ENCODE measurements at places on chromosomes 5 and 9.
A peak's percentile ranks its signal among the peaks of the same experiment; 100 is the strongest.

DNA sequence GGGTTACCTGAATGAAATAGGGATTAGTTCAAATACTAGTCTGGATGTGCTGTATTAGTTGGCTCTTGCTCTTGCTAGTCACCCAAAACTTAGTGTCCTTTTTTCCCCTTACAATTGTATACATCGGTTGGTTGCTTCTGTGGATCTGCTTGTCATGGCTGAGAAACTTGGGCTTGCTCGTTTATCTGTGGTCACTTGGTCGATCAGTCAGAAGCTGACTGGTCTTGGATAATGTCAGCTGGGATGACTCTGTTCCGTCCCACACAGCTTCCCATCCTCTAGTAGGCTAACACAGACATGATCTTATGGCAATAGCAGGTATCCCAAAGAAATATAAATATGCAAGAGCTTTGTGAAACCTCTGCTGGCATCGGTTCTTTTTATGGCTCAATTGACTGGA lies 807.4 kb downstream of the MAT2B start:
- no peak for DNase-seq

DNA sequence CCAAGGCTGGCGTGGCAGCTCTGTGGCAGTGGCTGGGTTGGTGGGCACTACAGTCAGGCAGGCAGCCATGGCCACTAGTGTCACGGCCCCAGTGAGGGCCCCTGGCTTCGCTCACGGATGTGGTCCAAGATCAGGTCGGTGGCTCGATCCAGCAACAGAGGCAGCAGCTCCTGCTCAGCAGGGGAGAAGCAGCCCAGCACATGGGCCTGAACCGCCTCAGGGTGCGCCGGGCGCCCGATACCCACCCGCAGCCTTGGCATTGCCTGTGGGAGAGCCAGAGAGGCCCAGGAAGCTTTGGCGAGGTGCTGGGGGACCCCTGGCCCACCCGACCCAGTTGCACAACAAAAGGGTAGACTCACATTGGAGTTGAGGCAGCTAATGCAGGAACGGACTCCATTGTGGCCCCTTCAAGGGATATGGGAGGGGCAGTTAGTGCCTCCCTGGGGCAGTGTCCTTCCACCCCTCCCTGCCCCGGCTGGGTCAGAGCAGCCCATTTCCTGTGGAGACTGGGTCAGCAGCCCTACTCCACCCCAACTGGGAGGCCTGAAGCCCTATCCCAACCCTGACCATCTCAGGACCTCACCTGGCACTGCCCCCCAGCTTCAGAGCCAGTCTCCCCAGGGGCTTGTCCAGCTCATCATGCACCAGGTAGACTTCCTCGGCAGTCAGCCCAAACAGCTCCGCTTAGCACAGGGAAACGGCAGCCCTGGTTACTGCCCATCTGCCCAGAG lies 1.3 kb downstream of the PTRH1 start:
- DNase-seq = no peak

DNA sequence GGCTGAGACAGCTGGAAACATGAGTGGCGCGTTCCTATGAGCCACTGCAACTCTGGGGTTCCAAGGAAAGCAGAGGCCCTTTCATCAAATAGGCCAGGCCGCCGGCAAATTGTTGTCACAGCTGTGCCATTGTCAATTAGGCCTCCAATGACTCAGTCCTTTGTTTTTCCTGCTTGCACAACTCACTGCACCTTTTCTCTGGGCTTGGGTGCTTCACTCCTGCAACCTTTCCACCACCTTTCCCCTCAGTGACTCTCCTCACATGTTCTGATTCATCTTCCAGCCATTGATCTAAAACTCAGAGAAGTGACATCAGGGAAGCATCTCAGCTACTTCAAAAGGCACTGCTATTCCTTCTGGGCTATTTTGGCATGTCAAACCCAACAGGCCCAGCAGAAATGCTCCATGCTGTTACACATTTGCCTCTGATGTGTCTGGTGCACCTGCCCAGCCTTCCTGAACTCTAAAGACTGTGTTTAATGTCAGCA lies 653.7 kb downstream of the NR2F1-AS1 start:
- no peak for DNase-seq

GRCh38 chr5:179131321-179131835 lies 71.2 kb downstream of the ZNF354C start:
- DNase-seq = no peak

DNA sequence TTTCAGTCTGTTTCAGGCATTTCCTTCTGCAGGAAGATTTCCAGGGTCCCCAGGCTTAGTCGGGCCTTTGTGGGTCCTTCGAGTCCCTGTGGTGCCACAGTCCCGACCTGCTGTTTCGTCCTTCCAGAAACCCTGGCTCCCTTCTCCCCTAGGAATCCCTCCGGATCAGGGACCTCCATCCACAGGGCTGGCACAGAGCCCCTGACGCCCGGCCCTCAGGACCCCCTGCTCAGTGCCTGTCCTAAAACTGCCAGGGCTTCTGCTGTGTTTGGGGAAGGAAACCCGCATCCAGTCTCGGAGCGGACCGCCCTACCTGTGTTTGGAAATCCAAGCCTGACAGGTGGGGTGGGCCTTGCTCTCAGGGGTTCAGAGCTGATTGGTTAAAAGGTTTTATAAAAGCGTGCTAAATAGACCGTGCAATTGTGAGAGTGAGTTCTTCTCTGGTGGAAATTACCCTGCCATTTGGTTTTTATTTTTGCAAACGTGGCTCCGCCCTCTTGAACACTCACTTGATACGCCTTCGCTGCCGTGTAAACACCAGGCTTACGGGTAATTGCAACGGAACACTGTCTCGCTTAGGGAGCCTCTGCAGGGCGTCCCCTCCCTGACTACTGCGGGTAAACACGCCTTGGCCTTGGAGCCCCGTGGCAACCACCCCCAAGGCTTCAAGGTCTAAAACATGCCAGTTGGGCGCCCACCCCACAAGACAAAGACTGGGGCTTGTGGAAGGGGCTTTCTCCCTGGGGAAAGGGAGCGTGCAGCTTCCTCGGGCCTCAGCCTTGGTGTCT lies 121.2 kb downstream of the PHF2 start:
- DNase-seq = no peak

DNA sequence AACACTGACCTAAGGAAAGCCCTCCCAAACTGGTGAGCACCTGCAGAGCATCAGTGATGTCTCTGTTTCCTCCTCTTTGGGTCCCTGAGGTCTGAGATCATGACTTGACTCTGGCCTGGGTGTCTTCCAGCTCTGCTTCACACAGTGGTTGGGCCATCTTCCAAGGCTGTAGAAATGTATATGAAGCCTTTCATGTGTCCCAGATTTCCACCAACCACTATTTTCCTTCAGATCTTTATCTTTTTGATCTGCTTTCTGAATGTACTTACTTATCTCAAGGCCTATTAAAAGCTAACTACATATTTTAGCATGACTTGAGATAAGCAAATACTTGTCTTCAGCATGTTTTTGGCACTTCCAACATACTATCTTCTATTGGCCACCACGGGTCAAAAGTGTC lies 47.1 kb downstream of the PRELID2 start:
- no peak for DNase-seq

DNA sequence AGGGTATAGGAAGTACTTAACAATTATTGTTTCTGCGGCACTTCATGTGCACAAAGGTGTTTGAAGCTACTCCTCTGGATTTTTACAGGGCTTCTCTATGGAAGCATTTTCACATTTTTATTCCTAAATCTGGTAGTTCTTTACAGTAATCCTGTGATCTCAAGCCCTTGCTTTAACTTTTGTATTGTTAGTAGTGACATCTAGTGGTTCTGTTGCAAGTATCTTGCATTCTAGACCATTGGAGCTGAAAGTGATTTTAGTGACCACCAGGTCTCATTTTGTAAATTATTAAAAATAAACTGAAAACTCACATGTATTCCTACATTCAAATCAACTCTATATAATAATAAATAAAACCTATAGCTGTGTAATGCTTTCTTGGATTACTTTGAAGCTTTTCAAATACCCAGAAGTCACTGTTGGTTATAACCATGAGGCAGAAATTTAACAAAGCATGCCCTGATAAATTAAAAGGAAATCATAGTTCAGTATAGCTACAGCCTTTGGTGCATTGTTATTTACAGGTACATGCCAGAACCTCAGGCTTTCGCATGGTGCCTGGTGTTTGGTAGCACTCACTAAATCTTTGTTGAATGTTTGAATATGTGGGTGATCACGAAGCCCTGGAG lies 18.9 kb downstream of the RPS23 start:
- peak; percentile 29 for DNase-seq

DNA sequence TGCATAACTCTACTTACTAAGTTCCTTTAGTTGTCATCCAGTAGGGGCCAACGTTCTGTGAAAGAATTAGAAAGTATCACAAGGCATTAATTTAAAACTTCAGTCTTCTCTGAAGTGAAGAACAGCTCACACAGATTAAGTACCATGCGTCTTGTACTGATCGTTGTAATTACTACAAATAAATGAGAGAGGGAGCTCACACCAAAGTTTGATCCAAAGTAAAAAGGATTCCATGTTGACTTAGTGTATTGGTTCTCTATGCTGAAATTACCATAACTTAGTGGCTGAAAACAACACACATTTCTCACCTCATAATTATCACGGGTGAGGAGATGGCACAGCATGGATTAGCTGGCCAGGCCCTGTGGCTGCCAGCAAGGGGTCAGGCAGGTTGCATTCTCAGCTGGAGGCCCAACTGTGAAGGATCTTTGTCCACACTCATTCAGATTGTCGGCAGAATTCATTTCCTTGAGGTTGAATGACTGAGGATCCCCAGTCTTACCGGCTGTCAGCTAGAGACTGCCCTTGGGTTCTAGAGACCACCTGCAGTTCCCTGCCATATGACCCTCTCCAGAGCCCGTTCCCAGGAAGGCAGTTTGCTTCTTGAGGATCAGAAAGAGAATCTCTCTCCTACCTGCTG lies 169.1 kb downstream of the YTHDC2 start:
- peak; percentile 27 for DNase-seq

DNA sequence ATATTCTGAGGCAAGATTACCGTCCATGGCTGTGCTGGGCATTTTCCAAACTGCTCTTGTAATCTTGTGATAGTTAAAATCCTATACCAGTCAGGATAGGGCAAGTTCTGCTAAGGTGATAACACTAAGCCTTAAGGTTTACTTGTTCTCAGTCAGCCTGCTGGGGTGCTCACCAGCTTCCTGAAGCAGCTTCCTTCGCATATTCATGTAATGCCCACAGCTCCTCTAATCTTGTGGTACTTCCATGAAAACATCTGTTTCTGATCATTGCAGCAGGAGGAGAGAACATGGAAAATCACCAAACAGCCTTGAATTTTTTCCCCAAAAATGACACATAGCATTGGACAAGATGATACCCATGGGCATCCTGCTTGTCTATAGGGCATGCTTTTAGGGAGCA lies 473.2 kb downstream of the MED10 start:
- DNase-seq = no peak

DNA sequence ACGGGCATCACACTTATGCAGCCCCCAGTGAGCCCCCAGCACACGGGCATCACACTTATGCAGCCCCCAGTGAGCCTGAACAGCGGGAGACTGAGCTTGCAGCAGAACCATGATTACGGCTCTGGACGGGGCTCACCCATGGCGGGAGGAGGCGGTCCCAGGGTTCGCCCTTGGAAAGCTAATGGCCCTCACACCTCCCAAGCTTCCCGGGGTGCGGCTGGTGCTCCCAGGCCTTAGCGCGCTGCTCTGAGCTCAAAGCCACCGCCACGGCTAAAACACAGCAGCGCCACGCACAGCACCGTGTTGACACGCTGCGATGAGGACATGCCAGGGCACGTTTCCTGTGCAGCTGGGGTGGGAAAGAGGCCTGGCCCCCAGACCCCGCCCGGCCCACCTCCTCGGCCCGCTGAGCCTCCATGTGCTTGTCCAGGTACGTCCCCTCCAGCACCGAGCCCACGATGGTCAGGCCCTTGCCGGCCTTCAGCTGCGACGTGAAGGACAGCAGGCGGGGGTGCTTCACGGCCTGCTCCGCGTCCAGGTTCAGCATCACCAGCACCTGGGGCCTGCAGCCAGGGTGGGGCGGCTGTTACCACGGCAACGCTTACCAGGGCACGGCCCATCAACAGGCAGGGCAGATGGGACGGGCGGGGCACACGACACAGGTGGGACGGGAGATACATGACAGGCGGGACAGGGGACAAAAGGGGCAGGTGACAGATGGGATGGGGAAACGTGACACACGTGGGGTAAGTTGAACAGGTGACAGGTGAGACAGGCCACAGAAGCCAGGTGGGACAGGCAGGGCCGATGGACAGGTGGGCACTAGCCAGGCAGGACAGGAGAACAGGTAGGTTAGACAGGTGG lies 38.4 kb downstream of the SLC12A7 start:
- DNase-seq = no peak

GRCh38 chr5:126961702-126962101 lies 68.7 kb downstream of the MARCHF3 start:
- DNase-seq = peak; percentile 33

DNA sequence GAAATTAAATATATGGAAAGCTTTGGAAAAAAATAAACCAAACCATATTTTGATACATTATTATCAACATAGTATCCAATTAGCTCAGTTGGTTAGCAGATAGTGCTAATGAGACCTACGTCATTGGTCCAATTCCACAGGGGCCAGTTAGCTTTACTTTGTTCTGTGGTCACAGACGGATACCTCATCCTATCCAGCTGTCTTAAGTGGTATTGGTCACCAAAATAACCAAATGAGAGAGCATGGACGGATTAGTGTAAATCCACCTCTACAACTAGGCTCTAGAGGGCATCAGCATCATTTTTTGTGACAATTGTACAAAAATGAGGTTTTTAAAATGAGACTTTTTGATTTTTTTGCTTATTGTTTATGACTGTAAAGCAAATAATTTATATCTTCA lies 364.2 kb downstream of the KIAA0825 start:
- DNase-seq = peak; percentile 4

DNA sequence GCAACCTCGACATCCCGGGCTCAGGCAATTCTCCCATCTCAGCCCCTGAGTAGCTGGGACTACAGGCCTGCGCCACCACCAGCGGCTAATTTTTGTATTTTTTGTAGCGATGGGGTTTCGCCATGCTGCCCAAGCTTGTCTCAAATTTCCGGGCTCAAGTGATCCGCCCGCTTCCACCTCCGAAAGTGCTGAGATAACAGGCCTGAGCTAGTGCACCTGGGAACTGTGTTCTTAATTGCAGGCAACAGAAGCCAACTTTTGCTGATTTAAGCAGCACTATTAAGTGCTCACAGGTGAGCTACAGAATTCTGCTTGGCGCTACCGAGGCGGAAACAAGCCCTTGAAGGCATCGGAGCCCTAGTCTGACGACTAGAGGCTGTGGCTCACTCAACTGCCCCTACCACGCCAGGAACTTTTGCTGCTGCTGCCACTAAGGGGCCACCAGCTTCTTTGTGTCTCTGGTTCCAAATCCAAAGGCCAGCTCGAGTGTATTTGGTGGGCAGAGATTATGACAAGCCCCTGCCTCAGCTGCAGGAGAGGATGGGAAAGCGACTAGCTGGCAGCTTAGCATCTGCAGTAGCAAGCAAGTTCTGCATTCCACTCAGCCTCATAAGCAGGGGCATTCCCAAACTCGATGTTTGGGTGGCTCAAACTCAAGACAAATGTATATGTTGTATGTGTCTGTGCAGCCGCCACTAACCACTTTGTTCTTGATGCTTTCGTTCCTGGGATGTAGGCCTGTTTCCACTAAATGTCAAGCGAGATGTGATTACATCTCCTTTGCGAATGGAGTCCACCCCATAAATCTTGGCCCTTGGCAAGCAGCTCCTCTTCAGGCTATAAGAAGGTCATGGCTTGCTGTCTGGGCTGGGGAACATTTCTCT lies 10.6 kb upstream of the HMCN2 start:
- no peak for DNase-seq

GRCh38 chr5:625516-625915 lies 13.4 kb downstream of the CEP72 start:
- DNase-seq = no peak

Measured in NB4 (cell line).